ENCODE measurements at places on chromosomes 1 and 21.

DNA sequence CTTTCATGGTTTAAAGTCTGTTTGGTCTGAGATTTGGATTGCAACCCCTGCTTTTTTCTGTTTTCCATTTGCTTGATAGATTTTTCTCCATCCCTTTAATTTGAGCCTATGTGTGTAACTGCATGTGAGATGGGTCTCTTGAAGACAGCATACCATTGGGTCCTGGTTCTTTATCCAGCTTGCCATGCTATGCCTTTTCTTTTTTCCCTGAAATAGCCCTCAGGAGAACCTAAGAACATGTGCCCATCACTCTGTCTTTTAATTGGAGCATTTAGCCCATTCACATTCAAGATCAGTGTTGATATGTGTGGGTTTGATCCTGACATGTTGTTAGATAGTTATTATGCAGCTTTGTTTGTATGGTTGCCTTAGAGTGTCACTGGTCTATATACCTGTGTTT is 21.7 kb upstream of the DENND1B start:
- DNase-seq, result no peak

DNA sequence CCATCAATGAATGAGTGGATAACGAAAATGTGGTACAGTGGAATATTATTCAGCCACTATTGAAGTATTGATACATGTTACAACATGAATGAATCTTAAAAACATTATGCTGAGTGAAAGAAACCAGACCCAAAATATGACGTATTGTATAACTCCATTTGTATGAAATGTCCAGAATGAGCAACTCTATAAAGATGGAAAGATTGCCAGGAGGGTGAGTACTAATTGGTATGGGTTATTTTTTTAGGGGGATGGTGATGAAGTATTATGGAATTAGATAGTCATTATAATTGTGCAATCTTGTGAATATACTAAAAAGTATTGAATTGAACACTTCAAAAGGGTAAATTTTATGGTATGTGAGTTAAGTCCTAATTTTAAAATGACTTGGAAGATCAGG is 278.6 kb downstream of the SIPA1L2 start:
- no peak for DNase-seq

DNA sequence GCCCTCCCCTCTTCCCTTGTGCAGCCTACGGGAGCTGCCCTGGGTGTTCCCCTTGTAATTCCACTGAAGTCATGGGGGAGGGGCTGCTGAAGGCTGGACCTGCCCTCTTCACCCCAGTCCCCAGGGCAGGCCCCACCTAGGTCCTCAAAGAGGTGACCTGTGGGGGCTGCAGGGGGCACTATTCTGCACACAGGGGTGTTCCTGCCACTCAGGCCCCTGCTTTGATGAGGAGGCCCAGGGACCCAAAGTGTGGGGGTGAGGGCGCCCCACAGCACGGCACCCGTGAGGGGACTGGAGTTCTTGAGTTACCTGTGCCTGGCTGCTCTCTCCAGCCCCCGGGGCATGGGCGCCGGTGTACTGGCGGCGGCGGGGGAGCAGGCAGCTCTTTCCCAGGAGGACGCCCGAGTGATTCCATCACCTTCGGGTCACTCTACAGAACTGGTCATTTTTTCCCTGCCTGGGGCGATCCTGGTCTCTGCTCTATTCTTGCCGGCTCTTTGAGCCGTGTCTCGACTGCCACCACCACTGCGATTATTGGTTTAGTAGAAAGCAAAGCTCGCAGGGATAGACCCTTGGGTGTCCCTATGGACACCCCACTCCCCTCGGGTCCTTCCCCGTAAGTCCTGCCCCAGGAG is 6.9 kb upstream of the PRDM16 start:
- DNase-seq, result no peak

GRCh38 chr1:101301446-101302057 is 64.7 kb downstream of the S1PR1 start:
- DNase-seq, result no peak

- DNase-seq, result no peak
These were observed 9.7 kb upstream of the CAMK2N1 start for GRCh38 chr1:20495661-20496060.

- no peak for DNase-seq
These were observed 4.1 kb downstream of the DDOST start for GRCh38 chr1:20657024-20657423.

- no peak for DNase-seq
These were observed 31.1 kb downstream of the PADI6 start for GRCh38 chr1:17403081-17403480.

DNA sequence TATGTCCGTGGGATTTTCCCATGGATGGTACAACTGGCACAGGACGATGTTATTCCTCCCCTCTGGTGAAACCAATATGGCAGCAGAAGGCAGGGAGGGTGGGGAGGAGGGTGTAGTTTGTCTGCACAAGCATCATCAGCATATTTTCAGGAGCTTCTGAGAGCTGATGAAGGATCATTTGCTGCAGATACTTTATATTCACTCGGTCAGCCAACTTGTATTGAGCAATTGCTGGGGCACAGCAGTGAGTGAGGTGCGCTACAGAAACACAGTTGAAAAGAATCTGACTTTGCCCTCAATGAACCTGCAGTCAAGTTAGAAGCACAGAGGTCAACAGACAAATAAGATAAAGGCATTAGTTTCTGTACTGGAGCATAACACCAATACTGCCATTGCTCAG is 13.0 kb downstream of the PKP1 start:
- DNase-seq, result no peak

Measured in suppressor macrophage (primary cell).